Astrocyte of the cerebellum (primary cell): ENCODE measurements at places on chromosomes 11 and 22.

- DNase-seq: peak; percentile 32
These were observed 15.3 kb downstream of the CADM1 start for GRCh38 chr11:115488945-115489344.

GRCh38 chr11:8910649-8911026 lies 351 bp upstream of the AKIP1 start:
- no peak for DNase-seq

- DNase-seq: no peak
These were observed 1.6 kb upstream of the ARL14EP start for GRCh38 chr11:30321321-30321720.

- DNase-seq: no peak
These were observed 165.6 kb upstream of the DDI1 start for GRCh38 chr11:103870821-103871309.

DNA sequence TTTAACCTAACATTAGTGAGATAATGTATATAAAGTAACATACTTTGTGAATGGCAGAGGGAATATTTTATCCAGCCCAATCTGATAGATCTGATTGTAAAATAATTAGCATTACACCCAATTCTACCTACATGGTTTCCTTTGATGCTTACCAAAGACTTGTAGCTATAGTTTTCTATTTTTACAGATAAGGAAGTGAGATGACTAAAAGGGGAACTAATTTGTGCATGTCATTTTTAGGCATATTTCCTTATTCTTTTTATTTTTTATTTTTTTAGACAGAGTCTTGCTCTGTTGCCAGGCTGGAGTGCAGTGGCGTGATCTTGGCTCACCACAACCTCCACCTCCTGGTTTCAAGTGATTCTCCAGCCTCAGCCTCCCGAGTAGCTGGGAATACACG lies 793.7 kb upstream of the LRRC4C start:
- no peak for DNase-seq

- peak; percentile 40 for DNase-seq
These were observed 566.9 kb upstream of the ANO5 start for GRCh38 chr11:21625982-21626381.

DNA sequence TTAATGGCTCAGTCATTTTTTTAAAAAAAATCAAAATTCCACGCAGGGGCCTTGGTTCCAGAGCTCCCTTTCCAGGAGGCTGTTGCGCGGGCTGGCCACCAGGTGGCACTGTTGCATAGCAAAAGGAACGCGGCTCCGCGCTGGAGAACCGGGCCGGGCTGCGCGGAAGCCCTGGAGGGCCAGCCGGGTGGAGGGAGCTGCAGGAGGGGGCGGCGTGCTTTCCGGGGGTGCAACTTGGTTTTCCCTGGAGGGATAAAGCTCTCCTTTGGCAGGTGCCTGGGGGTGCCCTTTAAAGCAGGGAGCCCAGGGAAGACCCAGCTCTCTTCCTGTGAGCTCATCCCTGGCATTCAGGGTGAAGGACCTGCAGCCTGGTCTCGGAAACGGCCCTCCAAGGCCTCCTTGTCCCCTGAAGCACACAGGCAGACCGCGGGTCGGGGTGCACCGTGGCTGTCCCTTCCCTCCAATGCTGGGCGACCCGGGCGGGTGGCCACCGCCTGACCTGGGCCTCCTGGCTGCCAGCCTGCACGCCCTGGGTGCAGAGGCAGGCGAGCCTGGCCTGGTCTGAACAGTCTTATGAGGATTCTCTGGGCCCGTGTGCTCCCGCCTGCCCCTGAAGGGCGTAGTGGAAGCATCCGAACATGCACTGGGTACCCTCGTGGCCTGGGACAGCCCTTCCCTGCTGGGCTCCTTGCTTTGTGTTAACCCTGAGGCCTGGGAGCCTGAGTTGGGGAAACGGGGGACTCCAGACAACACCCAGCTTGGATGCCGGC lies 23.4 kb downstream of the KRTAP5-5 start:
- DNase-seq: no peak

GRCh38 chr11:68987211-68987610 lies 6.4 kb upstream of the MRGPRD start:
- no peak for DNase-seq

- no peak for DNase-seq
These were observed 1167.7 kb downstream of the LRRC4C start for GRCh38 chr11:40291741-40292140.

DNA sequence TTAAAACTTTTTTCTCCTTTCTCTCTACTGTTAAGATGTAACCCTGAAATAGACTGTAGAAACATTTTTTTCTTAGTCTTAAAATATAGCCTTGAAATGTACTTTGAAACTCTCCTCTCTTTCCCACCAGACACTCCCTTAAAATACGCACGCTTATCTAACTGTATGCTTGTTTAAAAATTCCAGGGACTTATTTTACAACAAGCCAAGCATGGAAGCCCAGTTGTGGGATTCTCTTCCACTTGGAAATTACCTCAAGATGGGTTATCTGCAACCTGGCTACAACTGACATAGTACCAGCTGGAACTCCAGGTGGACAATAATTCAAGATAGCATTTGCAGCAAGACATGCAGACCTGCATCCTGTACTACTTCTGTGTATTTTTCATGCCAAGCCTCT lies 12.1 kb upstream of the CHORDC1 start:
- no peak for DNase-seq

DNA sequence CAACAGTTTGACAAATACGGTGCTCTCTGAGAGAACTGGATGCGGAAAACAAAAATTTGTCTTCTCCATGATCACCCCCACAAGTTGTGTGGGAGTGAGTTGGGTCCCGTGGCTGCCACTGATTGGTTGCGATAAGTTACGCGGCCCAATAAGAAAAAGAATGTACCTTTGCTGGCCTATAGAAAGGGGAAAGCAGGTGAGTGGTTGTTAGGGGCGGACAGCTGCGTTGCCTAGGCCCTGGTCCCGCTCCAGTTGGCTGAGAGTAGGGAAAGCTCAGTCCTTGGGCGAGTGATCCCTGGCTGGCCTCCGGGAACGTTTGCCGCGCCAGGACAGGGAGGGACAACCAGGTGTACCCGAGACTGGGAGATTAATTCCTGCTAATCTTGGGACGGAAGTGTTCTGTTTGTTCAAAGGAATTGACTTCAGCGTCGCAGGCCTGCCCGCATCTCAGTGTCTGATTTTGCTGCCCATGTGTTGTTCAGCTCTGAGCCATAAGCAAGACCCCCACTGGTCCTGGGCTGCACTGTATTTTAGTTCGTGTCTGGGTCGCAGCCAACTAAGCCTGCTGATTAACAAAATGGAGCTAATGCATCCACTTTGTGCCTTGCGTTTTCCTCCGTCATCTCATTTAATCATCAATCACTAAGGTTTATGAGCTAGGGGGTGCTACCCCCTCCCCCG lies 773 bp upstream of the SYVN1 start:
- DNase-seq: peak; percentile 94

GRCh38 chr11:3959015-3959902 lies 103.8 kb downstream of the STIM1 start:
- no peak for DNase-seq

DNA sequence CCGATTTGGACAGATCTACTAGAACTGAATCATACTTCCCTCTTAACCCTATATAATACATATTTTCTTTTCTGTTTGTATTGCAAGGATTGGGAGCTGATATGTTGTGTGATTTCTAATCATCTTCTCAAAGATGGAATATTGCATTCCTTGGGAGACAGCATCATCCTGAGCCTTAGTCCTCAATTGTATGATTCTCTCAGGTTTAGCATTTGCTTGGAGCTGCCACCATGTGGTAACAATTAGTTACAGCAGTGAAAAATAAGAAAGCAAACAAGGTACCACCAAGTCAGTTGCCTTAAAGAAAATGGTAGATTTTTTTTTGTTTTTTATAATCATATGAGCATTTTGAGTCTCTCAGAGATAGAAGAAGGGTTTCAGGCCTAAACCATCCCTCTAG lies 11.9 kb downstream of the SNX19 start:
- DNase-seq: no peak

- no peak for DNase-seq
These were observed 61.2 kb downstream of the CLPB start for GRCh38 chr11:72373163-72373562.
